ENCODE measurements at places on chromosomes 5 and 9.

GRCh38 chr5:83957188-83957587 lies 236.5 kb upstream of the HAPLN1 start:
- peak; percentile 86 for DNase-seq

DNA sequence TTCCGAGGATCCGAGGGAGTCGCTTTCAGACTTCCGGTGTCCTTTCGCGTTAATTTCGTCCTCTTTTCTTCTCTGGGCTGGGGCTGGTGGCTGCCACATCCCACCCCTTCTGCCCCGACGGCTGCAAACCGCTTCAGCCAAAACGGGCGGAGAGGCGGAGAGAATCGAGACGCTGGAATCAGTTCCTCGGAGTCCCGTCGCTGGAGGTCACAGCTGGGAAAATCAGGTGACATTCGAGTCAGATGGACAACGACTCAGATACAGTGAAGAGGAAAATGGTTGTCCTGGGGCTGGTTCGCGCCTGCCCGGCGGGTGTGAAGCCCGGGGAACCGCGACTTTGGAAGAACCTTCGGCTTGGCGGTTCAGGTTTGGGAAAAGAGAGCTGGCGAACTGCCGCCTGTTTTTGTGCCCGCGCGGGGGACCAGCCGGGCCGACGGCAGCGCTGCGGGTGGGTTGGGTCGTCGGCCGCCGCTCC lies 8.9 kb upstream of the NKX2-5 start:
- DNase-seq = no peak

GRCh38 chr9:121350993-121351561 lies 19.0 kb downstream of the STOM start:
- peak; percentile 68 for DNase-seq

DNA sequence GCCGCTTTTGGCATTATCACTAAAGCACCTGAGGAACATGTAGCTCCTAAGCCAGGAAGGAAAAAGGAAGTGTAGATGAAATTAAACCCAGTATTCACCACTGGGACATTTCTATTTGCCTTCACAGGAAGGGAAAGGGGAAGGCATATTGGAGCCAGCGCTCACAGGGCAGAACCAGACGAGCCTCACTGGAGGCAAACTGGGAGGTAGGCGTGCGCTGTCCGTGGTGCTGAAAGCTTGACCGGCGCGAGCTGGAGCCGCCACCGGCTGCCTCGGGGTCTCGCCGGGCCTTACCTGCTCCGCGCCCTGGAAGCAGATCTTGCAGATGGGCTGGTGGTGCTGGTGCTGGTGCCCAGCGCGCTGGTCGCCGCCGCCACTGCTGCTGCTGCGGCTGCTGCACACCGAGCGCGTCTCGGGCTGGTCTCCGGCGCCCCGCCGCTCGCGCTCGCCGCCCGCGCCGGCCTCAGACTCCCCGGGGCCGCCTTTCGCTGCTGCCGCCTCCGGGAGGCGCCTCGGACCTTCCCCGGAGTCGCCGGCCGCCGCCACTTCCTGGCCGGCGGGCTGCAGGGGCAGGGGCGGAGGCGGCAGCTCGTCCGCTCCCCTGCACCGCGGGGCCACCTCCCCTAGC lies 732 bp downstream of the MARCHF11 start:
- peak; percentile 80 for DNase-seq

DNA sequence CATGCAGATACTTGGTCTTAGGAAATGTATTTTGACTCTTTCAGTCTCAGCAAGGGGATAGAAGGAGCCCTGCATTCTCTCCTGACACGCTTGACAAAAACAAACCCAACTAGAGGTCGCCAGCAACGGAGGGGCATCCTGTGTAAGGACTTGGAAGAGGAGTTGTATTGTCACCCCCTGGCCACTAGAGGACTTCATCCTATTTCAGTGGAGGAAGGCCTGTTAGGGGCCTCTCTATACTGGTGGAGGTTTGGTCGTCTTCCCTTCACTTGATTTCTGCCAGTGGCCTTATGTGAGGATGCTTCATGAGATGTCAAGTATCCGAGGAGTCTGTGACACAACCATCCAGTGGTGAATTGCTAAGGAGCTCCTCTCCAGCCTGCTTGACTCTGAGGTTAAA lies 122.8 kb upstream of the STC2 start:
- DNase-seq = peak; percentile 64

- no peak for DNase-seq
These were observed 1.4 kb downstream of the GTF3C5 start for GRCh38 chr9:133032171-133032570.

GRCh38 chr5:61735531-61735930 lies 403.5 kb downstream of the ZSWIM6 start:
- no peak for DNase-seq

- DNase-seq = peak; percentile 84
These were observed 90.8 kb downstream of the PLPPR1 start for GRCh38 chr9:101119206-101119819.

DNA sequence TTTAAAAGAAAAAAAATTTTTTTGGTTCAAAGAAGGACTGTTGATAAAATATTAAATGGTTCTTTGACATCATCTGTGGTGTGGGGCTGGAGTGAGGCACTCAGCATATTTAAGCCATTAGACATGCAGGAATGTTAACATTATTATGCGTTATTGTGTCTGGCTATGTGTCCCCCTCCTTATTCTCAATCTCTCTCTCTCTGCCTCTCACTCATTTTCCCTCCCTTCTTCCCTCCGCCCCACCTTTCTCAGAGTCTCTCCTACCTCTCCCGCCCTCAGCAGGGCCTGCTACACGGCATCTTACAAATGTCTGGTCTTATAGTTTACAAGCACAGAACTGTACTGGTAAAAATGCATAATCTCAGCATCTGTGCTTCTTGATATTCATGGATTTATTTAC lies 287.8 kb upstream of the TMEM161B start:
- DNase-seq = peak; percentile 97

All from NCI-H69 (cell line).